ENCODE measurements at places on chromosomes 3 and 15. TPM values are rescaled to one million over a fixed set of nuclear protein-coding genes. Genes with fewer than 3 reads are reported as not detected.

DNA sequence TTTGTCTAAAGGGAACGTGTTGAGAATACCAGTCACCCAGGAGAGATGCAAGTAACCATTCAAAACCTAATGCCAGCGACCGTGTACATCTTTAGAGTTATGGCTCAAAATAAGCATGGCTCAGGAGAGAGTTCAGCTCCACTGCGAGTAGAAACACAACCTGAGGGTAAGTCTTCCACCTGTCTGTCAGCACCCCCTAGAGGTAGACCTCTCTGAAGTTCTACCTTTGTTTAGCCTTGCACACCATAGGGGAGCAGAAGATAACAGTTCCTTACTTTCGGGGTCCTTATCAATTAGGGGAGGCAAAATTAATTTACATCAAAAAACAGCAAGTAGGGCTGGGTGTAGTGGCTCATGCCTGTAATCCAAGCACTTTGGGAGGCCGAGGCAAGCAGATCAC lies 124.4 kb downstream of the HCN4 start:
- no peak for DNase-seq

GRCh38 chr15:59587085-59587826 lies 24.3 kb upstream of the GCNT3 start:
- no peak for DNase-seq

DNA sequence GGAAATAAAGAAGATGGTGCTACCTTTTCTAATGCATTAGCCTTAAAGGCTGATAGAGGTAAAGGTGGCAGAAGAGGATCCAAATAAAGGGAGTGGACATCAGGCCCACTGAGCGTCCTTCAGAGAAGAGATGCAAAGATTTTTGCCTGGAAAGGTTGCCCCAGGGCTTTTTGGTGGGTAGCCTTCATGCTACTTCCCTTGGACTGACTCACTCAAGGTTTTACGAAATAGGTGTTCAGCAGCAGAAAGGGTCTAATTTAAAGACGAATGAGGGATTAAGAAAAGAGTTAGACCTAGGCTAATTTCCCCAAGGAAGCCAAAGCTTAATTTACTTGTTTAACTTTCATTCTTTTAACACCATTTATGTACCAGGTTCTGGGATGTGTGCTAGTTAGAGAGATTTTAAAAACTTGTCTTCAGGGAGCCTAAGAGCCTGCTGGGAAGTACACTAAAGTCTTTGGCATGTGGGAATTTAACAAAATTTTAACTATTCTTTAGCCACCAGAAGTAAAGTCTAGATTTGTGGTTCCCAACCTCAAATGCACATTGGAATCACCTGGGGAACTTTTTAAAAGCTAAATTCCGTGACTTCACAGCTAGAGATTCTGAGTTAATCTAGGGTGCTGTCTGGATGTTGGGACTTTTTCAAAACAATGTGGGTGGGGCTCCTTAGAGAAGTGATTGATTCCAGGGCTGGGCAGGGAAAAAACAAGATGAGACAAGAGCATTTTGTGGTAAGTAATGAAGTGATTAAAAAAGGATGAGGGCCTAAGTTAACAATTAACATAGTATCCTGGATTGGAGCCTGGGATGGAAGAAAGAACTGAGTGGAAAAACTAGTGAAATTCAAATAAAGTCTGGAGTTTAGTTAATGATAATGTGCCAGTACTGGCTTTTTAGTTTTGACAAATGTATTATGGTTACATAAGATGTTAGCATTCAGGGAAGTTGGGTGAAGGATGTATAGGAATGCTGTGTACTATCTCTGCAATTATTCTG lies 3.4 kb downstream of the IL20RB start:
- no peak for DNase-seq

- DNase-seq, result no peak
Measured at GRCh38 chr3:10004506-10004905, 17.9 kb upstream of the EMC3 start.

DNA sequence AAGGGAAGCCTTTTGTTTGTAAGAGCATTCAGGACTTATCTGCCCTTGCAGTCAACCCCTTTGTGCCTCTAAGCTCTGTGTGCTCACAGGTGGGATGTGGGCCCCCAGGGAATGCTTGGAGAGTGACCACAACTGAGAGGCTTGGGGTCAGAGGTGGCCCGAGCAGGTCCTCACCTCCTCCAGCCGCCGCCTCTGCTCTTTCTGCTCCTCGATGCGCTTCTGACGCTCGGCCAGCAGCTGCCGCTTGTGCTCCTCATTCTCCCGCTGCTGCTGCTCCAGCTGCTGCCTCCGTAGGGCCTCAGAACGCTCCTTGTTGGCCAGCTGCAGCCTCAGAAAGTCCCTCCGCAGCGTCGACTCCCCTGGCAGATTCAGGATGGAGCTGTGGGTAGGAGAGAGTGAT lies 130.8 kb upstream of the SLC2A2 start:
- DNase-seq, result no peak

GRCh38 chr3:54858093-54858785 lies 69.6 kb downstream of the LRTM1 start:
- DNase-seq, result no peak

DNA sequence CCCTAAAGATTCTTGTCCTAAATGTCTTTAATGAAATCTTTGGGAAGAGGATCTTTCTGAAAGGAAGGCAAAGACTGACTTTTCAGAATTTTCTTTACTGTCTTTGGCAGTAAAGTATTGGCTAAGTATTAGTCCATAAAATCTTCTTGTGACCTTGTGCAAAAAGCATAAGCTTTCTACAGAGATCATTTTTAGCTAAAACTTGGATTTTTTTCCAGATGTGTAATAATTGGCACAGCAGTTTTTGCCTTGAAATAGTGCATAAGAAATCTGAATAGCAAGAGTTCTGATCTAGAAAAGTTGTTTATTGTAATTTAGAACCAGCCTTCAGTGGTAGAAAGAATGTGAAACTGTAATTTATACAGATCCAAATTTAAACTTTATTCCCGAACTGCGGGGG lies 122.8 kb upstream of the CGNL1 start:
- no peak for DNase-seq

DNA sequence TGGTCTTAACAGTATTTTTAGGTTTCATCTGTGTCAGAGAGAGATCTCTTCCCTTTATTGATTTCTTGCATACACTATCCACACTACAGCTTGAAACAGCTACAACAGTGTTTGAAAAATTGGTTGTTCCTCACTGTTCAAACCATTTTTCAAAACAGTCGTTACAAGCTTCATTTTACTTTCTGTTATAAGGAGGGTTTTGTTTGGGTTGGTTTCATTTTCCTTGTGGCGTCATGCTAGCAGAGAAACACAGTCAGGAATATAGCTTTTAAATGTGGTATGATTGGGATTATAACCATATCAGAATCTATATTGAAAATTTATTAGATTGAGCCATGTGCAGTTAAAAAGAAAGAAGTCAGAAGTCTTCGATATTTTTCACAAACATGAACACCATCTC lies 400.6 kb downstream of the ZBTB20 start:
- DNase-seq, result no peak

GRCh38 chr3:48186631-48187300 lies 1.5 kb downstream of the CDC25A start:
- DNase-seq, result no peak

- no peak for DNase-seq
Measured at GRCh38 chr15:68816795-68817303, 3.8 kb downstream of the ANP32A start.

CXCR6 gene
- total RNA-seq, result 2.1 TPM

STRIT1 gene
- not detected for total RNA-seq

MUC20 gene
- 52.0 TPM for total RNA-seq

All from ascending aorta (tissue), 2 donors.